HFFc6 (cell line): ENCODE measurements at places on chromosomes 3 and 15. TPM values are rescaled to one million over a fixed set of nuclear protein-coding genes. Genes with fewer than 3 reads are reported as not detected.

- DNase-seq = peak; percentile 6
These were observed 2.8 kb downstream of the PLSCR2 start for GRCh38 chr3:146466604-146467003.

DNA sequence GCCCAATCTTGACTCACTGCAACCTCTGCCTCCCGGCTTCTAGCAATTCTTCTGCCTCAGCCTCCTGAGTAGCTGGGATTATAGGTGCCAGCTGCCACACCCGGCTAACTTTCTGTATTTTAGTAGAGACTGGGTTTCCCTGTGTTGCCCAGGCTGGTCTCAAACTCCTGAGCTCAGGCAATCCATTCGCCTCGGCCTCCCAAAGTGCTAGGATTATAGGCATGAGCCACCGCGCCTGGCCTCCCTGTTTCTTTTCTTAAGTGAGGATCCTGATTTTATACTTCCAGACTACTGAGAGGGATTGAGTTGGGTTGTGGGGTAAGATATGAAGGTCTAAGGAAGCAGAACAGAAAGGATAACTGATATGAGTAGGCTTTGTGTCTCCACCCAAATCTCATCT is 106.8 kb downstream of the CNTN3 start:
- DNase-seq = no peak

DNA sequence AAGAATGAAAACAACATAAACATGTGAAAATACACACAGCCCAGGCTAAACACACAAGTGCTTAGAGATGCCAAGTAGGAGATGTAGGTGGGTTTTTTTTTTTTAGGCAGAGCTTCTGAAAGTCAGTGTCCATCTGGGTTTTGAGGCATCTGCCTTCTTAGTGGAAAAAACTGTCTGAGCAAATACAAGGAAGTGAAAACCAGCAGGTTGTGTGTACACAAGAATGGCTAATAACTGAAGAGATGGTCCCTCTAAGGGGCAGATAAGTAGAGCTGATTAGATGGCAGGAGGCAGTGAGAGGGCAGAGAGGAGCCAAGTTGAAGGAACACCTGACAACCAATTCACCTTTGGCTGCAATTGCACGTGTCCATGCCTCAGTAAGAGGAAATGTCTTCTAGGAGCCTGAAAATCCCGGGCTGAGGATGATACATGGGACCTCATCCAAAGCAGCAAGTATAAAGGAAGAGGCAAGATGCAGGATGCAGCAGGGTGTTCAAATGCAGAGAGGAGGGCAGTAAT is 34.9 kb downstream of the CYP19A1 start:
- DNase-seq = no peak

- DNase-seq = peak; percentile 61
These were observed 33.8 kb downstream of the TXNRD3 start for GRCh38 chr3:126621171-126621570.

GRCh38 chr15:79702621-79703020 is 194.2 kb downstream of the MTHFS start:
- peak; percentile 66 for DNase-seq

- DNase-seq = no peak
These were observed 292.9 kb upstream of the NR2F2 start for GRCh38 chr15:96037584-96037983.

DNA sequence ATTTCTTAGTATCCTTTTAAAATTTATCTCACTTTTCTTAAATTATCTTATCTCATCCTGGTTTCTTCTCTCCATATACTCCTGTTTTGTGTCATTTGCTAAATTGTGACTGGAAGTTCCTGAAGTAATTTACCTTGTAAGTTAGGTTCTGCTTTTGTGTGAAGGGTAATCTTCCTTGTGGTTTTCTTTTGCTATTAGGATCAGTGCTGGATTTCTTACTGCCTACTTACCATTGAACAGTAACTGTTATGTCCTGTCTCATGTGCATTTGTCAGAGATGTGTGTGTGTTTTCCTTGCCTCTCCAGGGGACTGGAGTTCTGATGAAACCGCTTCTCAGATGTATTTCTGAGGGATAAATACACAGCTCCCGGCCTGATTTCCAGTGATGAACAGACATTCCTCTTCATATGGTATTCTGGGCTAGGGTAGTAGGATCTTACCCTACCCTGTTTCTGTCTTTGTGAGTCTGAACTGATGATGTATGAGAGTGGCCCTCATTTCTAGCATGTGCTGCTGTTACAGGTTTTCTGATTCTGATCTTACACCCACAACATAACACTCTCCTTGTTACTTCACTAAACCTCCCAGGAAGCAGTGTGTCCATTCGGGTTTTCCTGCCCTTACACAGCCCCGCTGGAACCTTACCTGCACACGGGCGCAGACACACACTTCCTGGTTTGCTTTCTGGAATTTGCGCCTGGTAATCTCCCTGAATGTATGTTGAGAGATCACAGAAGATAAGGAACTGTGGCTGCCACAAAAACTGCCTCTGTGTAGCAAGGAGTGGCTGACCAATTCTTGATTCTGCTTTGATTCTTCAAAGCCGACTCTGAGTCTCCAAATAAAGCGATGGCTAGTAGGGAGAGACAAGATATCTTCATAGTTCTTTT is 14.7 kb downstream of the PAK2 start:
- DNase-seq = no peak

Gene ZMYND10
- total RNA-seq = 0.84 to 0.97 TPM in 2 of 3 replicates, not detected in the other

Gene CATSPER2
- 0.79 to 2.6 TPM (median 1.4 TPM) in 3 replicates for total RNA-seq

Gene CKMT1B
- total RNA-seq = not detected in 3 replicates

Gene AMOTL2
- total RNA-seq = 232 to 286 TPM (median 261 TPM) in 3 replicates

Gene TCF12
- 92.9 to 148 TPM (median 106 TPM) in 3 replicates for total RNA-seq

Gene NANOGP8
- total RNA-seq = not detected in 3 replicates

Gene CHRNA5
- total RNA-seq = 1.4 to 2.3 TPM (median 1.5 TPM) in 3 replicates

Gene THRB
- total RNA-seq = 0.14 TPM in 1 of 3 replicates, not detected in the others
